ENCODE measurements at places on chromosomes 11 and 22.

GRCh38 chr11:9571071-9571762, 2.3 kb upstream of the WEE1 start:
- DNase-seq = no peak

DNA sequence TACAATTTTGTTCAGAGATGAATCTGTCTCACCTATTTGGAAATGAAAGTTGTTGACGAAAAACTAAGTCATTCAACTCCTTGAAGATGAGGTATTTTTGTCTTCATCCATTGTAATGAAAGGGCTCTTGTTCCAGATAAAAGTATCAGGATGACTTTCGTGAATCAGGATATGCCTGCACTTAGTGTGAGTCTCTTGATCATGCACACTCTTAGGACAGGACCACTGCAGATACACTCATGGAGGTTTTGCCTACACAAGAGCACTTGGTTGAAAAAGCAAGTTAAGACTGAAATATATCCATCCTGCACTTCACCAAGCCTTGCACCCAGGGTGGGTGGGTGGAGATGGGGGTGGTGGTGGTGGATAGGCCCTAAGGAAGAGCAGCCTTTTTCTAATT, 120.8 kb upstream of the MTMR2 start:
- DNase-seq = no peak

GRCh38 chr11:95515371-95515770, 274.2 kb downstream of the FAM76B start:
- DNase-seq = no peak

DNA sequence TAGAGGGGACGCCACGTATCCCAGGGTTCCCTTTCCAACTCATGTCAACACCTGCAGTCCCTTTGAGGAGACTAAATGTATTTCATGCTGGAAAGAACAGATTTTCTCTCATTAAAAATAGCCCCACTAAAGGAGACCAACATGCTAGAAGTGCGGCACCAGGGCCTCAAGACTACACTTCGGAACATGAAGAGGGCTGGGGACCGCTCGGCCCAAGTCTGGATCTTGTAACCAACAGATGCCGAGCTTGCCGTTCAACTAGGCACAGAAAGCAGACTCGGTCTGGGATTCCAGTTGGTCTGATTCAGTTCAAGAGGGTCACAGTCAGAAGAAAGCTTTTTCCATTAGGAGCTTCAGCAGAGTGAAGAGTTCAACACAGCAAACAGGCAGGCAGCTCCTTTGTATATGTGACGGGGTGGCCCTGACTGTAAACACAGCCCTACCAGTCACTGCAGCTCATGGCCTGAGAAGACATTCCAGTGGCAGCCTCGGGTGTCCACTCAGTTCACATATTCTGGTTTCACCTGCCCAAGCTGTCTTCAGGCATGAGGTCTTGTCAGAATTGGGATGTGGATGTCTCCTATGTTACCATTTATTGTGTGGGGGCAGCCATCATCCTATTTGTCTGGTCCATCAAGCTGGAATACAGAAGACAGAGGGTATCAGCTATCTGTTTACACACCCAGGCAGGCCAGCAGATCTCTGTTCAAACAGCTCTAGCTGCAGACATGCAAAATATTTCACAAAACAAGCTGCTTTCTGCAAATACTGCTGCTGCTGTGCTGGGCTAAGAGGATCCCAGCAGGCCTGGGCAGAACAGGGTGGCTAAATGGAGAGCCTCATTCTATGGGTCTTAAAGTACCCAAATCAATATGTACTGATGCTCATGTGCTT, 8.8 kb downstream of the RIC8A start:
- no peak for DNase-seq

GRCh38 chr11:101478587-101479369, 105.0 kb downstream of the TRPC6 start:
- DNase-seq = no peak

DNA sequence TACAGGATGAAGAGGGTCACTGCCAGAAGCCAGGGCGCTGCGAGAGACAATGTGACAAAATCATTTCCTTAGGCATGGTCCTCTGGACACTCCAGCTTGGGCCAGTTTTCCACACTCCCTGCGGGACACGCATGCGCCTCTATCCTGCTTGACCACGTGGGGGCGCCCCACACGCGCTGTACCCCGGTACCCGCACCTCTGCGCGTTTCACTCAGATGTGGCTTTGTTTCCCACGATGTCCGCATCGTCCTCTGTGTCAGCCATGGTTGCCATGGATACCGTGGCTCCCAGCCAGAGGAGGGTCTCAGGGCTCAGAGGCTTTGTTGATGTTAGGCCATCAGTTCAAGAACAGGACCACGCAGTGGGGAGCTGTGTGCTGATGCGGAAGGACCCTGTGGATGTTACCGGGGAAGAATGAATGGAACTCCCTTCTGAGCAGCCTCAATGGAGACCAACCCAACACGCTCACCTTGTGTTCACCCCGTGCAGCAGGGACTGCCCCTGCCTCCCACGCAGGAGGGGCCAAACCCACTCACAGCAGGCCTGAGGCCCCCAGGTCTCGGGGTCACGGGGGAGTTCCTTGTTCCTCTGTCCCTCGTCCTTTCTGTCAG, 101.1 kb upstream of the SLC22A12 start:
- DNase-seq = no peak

GRCh38 chr22:24592851-24593558, at the start of gene LRRC75B:
LRRC75B (minus strand) TSS chr22:24593073; CDS start chr22:24593039, 34 bp downstream.
- no peak for DNase-seq

DNA sequence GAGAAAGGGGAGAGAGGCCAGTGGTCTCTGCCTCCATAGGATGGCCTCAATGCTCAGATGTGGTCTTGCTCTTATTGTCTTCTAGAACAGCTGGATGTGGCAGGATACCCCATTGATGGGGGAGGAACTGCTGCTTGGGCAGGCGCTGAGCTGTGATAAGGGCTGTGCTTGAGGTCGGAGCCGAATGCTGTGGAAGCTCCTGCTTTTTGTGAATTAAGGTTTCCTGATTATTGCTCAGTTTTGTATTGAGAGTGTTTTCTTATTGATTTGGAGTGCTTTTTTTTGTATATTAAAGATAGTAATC, 57.2 kb downstream of the CABIN1 start:
- DNase-seq = no peak

- DNase-seq = no peak
Observed at GRCh38 chr11:34145073-34145472, 39.6 kb downstream of the NAT10 start.

DNA sequence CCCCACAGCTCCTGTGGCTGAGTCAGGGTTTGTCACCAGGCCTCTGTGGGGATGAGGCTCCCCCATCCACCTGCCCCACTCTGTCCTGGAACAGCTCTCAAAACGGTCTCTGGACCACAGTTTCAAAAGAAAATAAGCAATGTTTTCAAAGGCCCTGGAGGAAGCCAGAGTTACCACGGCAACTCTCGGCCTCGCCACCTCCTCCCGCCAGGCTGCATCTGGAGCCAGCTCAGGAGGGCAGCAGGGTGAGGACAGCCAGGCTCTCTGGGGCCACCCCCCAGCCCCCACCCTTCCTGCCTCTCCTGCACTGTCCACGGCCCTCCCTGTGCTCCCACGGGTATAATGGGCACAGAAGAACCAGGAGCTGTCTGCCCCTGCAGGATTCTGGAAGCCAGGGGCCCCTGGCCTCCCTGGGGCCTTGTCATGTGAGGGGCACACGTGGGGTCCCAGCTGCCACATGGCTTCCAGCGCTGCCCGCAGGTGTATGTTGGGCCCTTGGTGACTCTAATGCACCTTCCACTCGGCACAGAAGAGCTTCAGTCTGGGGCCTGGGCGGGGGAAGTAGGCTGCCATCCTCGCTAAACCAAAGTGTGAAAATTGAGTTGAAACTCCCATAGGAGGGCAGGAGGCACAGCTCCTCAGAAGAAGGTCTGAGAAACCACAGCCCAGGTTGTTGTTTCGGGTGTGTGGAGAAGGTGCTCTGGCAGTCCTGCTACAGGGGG, 10.3 kb downstream of the CD81 start:
- DNase-seq = no peak

Measured in stimulated activated CD4-positive, alpha-beta T cell treated with anti-CD3 and anti-CD28 coated beads, Interleukin-15, amount 100 ng/mL, for 1 hour (primary cell).